H7 (cell line): ENCODE measurements at places on chromosomes 1 and 21.
A peak's percentile ranks its signal among the peaks of the same experiment; 100 is the strongest.

GRCh38 chr1:183953031-183953430 lies 84.5 kb downstream of the COLGALT2 start:
- DNase-seq = no peak

DNA sequence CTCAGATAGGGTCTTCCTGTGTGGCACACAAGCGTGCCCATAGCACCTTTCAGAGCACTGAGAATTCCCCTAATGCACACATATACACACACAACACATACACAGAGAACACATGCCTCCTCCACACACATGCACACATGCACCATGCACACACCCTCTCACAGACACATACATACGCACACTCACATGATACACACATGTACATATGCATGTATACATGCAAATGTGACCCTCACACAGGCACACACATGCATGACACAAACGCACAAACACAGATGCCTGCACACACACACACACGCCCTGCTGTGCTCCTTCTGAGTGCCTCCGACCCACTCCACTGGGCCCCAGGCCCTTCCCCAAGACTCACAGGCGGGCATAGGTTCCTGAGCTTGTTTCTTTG lies 251.0 kb downstream of the PTPRU start:
- no peak for DNase-seq

DNA sequence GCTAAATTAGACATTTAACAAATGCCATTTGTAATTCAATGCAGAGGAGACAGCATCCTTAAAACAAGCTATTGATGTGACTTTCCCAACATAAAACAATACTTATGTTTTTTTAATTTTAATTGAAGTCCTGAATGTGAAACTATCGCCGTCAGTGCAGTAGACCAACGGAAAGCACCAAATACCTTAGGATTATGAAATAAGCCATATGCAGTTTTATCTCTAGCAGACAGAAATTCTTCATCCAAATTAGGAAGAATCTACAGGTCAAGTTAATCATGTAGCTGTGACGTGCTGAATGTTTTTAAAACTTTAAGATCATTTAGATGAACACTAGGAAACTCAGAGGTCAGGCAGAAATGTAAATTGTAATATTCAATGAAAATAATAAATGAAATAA lies 714 bp upstream of the ST6GALNAC5 start:
- DNase-seq = no peak

- no peak for DNase-seq
These were observed 56.4 kb downstream of the COL18A1 start for GRCh38 chr21:45461369-45461750.

GRCh38 chr1:231446138-231446537 lies 24.1 kb upstream of the EGLN1 start:
- no peak for DNase-seq

DNA sequence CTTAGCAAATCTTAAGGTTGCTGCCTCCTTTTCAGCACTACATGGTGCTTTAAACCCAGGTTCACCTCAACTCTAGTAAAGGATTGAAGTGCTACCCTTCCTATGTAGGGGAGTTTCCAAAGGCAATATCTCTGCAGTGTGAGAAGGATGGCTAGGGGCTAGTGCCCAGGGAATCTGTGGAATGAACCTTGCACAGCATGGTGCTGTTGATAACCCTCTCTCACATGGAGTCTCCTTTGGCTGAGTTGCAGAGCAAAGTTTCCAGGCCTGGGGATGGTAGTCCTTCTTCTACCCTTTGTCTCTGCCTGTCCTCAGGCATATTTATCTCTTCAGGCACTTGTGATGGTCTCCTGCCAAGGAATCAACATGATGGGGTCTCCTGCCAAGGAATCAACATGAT lies 59.4 kb downstream of the AXDND1 start:
- DNase-seq = peak; percentile 6

DNA sequence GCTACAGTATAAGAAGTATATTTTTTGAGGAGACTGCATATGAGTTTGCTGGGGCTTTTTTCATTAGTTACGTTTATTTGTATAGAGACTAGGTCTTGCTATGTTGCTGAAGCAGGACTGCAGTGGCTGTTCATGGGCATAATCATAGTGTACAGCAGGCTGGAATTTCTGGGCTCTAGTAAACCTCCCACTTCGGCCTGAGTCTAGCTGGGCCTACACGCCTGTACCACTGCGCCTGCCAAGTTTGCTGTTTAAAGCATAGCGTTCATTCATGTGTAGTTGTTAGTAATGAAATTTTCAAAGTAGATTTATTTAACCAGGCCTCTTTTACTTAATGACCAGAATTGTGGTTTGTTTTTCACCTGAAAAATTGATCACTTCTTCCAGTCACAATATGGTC lies 33.8 kb downstream of the HS2ST1 start:
- no peak for DNase-seq

DNA sequence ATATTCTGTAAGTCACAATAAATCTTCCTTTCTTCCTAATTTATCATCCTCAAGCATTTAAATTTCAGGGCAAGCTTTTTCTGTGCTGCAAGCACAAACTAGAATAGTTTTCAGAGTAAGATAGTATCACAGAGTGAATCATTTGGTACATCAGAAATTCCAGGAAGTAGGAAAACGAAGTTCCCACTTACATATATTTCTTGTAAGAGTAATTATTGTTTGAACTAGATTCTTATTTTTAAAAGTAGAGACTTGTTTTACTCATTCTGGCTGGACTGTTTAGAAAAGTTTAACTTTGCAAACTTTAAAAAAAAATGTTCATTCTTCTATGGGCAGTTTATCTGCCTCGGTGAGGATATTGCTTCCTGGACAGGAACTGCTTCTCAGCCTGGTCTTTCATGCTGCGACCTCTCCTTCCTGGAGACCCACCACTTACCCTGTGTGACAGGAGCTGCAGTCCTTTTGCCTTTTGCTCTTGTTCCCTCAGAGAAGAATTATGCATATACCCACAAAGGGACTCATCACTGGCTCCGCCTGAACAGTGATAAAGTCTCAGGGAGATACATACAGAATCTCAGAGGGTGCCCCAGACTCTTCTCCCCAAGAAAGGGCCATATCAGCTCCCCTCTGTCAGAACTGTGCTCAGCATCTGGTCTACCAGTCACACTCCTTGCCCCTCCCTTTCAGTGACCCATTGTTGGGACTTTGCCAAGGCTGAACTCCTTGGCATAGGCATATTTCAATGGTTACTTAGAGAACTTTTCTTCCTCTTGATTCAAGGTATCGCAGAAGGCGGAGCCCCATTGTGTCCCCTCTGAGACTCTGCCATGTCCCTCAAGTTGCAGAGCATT lies 102.7 kb upstream of the CD55 start:
- no peak for DNase-seq

- DNase-seq = no peak
These were observed 67.5 kb downstream of the NIBAN1 start for GRCh38 chr1:184906761-184907160.

DNA sequence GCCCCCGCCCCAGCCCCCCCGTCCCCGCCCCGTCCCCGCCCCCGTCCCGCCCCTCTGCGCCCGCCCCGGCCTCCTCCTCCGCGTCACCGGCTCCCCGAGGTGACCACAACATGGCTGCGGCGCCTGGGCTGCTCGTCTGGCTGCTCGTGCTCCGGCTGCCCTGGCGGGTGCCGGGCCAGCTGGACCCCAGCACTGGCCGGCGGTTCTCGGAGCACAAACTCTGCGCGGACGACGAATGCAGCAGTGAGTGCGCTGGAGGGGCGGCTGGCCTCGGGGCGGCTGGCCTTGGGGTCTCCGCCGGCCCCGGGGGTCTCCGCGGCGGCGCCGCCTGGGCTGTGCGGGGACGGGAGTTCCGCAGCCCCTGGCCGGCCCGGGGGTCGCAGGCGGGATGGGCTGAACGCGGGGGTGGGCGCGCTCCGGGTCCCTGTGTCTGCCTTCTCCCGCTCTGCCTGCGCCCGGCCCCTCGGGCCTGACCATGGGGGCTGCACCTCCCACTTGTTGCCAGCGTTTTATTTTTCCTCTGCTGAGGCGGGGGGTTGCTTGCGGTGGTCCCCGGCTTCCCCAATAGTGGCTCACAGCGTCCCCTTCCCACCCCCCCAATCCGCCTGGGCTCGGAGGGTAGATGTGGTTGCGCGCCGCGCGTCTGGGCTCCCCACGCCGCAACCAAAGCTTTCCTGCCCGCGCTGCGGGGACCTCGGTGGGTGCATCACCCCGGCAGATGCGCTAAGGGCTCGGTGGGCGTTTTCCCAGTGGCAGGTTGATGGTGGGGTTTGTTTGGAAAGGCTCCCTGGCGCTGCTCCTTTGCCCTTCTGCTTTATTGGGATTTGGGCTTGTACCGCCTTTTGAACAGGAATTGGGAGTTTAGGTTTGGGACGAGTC lies at the start of gene MIA3:
Gene MIA3, plus strand, starts transcription at position 97 of the 879 bp plus-strand sequence. Its CDS starts 14 bp downstream, at position 111.
- peak; percentile 95 for DNase-seq

- peak; percentile 47 for DNase-seq
These were observed 371 bp downstream of the ZMPSTE24 start for GRCh38 chr1:40258445-40258769.

DNA sequence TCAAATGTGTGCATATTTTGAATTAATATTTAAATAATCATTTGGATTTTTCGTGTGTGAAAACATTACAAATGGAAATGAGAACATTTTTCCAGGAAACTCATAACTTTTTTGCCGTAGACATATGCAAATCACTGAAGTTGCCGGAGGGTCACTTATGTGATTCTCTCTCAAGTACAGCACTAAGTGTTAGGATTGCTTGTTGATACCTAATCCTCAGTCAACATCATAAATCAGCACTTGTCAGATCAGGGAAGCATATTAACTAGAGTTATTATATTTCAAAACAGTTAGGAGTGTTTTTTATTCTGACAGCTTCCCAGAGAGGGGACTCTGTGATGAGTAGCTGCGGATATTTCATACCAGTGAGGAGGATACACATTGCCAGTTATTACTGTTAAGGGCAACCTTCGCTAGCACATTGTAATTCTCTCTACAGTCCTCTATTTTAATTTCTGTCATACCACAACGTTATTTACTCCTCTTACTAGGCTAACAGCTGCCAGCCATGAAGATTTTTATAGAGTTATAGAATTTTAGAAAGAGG lies 41.5 kb downstream of the NCAM2 start:
- no peak for DNase-seq
